Fibroblast of skin of back (primary cell): ENCODE measurements at places on chromosomes 5 and 9.
A peak's percentile ranks its signal among the peaks of the same experiment; 100 is the strongest.

GRCh38 chr5:63053019-63053638 is 474.5 kb downstream of the LRRC70 start:
- DNase-seq = no peak

- no peak for DNase-seq
Measured at GRCh38 chr5:6510132-6510531, 61.5 kb downstream of the UBE2QL1 start.

DNA sequence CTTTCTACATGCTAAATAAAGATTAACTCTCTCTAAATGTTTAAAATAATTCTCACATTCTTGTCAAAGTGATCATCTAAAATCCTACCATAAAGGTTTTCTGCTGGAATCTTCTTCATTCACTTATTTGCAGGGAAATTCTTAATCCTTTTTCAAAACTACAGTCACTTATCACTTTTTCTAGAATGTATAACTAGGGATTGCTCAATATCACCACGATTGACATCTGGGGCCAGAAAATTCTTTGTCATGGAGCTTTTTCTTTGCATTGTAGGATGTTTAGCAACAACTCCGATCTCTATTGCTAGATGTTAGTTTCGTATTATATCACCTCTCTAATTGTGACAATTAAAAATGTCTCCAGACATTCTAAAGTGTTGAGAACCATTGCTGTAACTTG is 344.9 kb upstream of the PIK3R1 start:
- DNase-seq = no peak

GRCh38 chr5:78771260-78772205 is 123.0 kb upstream of the LHFPL2 start:
- DNase-seq = no peak

- DNase-seq = peak; percentile 29
Measured at GRCh38 chr5:77952636-77953212, 176.6 kb upstream of the TBCA start.

DNA sequence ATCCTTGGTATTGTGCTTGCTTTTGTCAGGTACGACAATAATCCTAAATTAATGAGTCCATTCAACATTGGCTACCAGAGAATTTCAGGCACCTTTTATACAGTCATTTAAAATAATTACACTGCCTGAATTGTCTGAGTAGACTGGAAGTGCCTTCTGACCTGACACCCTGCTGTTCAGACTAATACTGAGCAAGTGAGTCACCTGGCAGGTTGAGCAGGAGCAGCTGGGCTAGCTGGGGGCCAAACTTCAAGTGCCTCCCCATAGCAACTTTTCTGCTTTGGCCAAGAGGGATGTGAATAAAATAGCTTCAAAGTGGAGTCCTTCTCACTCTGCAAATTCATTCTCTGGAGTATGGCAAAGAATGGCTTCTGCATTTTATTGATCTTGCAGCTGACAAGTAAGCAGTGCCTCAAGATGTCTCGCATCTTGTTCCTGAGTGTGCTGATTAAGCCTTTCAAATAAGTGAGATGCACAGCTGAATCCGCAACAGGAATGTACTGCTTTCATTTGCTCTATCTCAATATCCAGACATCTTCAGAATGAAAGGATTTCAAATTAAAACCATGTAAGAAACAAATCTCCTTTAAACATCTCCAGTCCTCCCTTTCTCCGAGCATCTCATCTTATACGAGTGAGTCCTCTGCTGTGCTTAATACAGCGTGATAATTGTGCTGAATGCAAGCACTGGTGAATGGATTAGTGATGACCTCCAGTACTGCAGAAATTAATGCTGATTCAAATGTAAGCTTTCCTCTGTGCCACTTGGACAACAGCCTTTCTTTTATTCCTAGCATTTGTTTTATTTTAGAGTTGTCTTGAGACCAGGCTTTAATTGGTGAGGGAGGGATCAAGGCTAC is 271.2 kb downstream of the EDIL3 start:
- DNase-seq = peak; percentile 22

- DNase-seq = peak; percentile 32
Measured at GRCh38 chr9:136328622-136329041, 1.3 kb downstream of the GPSM1 start.

- no peak for DNase-seq
Measured at GRCh38 chr5:152314196-152314829, 90.8 kb downstream of the NMUR2 start.

- no peak for DNase-seq
Measured at GRCh38 chr5:124739634-124740025, 6.8 kb downstream of the ZNF608 start.

- peak; percentile 84 for DNase-seq
Measured at GRCh38 chr5:84383816-84384603, 670 bp downstream of the EDIL3 start.

DNA sequence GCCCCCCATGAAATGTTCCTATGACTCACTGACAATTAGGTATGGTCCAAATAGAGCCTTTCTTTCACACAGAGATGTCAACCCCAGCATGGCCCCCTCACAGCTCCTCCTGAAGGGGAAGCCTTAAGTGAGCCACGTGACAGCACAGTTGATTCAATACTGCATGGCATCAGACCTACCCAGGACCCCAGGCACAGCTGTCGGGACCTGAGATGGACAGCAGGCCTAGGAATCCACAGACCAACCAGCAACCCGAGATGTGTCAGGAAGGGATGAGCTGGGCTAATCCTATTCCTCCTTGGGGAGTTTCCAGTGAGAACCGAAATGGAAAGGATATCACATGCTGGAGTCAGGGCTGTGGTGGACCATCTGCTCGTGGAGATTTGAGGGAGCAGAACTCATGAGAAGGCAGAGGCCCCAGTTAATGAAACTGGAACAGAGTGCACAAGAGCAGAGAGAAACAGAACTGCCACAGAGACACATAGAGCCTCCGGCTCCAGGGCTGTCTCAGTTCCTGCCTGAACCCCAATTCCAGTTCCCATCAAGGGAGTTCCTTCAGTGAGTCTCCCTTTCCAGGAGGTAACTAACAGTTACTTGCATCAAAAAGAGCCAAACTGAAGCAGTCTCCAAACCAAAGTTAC is 42.1 kb upstream of the SMIM23 start:
- no peak for DNase-seq

DNA sequence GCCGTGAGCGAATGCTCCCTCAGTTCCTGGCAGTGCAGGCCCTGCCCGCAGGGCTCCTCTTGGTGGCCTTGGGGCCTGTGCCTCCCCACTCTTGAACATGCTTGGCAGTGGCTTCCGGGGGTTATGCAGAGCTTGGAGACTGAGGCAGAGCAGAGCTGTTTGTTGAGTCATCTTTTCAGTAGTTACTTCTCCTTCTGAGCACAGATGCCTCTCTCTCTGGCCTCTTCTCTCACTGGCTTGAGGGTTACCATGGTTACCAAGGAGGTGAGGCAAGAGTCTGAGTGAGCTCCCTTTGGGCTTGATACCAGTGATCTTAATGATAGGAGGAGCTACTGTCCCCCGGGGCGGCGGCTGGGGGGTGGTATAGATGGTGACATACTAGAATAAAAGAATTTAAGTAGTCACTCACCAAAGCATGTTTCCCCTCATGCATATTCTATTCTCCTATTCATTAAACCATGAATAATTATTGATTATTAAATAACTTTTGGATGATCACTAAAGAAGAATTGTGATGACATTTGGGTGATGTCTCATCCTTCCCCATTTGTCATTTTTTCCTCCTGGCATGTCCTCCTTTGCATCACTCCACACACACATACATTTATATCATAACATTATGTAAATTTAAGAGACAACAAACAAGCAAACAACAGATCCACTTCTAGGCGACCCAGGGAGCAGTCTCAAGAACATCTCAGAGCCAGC is 111.1 kb downstream of the ARHGAP26 start:
- peak; percentile 60 for DNase-seq

DNA sequence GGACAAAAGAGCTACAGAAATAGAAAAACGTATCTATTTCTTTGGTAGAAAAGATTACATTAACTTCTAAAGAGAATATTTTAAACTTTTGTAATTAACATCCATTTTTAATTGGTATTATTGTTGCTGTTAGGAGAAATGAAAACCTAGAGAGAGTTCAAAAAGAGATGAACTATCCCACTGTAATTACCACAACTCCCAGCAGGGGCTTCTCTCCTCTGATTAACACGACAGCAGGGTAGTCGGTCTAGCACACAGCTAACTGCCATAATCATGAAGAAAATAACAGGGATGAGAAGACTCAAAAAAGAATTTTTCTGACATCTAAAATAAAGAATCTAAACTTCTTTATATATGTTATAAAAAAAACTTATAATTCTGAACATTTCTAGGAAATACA is 86.2 kb upstream of the CDH9 start:
- peak; percentile 41 for DNase-seq

DNA sequence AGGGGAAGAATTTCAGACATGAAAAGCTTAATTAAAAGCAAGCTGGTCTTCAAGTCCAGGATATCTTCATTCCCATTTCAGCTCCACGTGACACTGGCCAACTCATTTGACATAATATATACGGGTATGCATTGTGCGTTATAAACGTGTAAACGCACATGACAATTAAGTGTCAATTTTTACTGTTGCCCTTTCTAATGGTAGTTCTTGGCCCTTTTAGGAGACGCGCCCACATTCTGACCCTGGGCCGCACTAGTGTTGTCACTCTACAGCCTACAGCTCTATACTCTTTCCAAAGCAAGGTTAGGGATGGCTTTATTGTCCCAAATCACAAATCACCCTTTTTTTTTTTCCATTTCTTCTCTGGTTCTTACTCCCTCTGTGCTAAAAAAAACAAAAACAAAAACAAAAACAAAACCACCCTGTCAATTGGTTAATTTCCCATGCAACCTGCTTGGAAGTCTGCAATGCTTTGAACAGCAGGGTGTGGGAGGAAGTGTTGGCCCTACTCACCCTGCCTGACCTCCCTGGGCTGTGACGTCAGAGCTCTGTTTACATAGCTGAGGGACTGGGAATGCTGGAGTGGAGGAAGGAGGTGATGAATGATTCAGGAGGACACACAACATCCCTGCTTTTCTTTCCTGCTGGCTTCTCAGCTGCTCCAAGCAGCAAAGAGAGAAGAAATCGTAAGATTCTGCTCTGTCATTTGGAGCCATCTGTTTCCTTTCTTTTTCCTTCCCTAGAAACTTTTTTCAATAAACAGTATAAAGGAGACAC is 19.3 kb downstream of the RFK start:
- peak; percentile 89 for DNase-seq

DNA sequence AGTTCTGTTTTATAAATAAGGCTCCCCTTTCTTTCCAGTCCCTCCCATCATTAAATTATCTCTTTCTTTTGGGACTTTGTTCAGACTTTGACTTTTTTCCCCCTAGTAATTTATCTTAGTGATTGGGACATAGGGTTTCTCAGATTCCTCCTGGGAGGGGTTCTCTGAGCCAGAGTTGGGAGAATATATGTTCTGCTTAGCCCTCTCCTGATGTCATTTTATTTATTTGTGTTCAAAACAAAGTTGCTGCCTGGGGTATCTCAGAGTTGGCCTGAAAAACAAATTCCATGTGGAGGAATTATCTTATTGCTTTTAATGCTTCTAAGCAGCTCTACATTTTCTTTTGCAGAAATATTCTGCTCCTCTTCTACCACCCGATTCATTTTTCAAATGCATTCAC is 211.0 kb downstream of the PCSK5 start:
- no peak for DNase-seq

- DNase-seq = no peak
Measured at GRCh38 chr5:148831590-148832565, 5.5 kb downstream of the ADRB2 start.

GRCh38 chr9:76650692-76651091 is 113.5 kb upstream of the PCA3 start:
- DNase-seq = no peak

DNA sequence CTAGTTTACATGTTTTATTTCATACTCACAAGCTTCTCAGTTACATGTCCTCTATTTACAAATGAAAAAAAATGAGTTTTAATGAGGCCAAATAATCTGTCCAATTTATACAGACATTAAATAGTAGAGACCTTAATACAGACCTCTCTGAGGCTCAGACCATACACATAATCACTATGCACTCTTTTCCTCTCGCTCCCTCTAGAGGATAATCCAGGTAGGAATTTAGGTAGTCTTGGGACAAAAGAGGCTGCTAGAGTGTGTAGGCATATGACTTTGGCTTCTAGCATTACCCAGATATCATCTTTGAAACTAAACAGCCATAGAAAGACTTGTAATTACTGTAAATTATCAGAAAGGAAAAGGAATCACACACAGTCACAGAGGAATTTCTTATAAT is 444.7 kb downstream of the HINT1 start:
- peak; percentile 75 for DNase-seq
